ENCODE measurements at places on chromosomes 2 and 18.

DNA sequence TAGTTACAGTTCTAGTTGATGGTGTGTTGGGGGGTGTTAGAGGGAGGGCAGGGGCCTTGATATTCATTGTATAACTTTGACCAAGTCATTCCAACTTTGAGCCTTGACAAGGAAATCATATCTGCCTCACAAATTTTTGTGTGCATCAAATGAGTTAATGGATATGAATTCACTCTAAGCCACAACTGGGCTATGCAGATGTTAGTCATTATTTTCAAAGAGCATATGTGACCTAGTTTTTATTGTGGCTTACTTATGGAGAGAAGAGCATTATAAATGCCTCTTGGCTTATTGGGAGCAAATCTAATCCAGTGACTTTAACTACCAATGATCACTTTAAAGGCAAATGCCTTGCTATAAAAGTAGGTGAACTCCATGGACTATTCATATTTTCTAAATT, 250.2 kb downstream of the LPIN1 start:
- no peak for DNase-seq

GRCh38 chr2:186746584-186746983, 52.7 kb downstream of the FAM171B start:
- no peak for DNase-seq

- DNase-seq = no peak
Observed at GRCh38 chr2:113217455-113218282, 43.9 kb downstream of the PSD4 start.

DNA sequence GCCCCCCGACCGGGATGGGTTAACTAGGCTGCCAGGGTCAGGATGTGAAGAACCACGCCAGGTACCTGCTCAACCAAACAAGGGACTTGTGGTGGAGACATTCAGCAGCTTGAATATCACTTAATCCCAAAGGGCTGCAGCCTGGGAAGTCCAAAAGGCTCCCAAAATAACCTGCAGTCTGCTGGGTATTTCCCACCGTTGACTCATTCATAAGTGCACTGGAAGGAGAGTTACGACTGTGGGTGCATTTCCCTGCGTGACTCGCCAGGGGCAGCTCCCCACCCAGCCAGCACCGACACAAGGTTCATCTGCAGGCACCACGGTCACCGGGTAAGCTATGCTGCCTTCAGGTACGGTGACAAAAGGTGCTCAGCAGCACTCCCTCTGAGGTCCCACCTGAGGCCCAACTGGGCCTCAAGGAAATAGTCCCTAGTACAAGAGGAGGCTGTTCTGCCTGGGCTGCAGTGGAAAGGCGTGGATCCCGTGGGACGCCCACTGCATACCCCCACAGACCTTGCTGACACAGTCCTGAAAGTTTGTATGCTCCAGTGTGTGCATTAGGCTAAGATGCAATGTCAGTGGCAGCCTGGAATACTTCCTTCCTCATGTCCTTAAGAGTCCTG, 86.5 kb downstream of the UXS1 start:
- DNase-seq = no peak

Measured in stimulated activated CD8-positive, alpha-beta memory T cell treated with anti-CD3 and anti-CD28 coated beads, Interleukin-15, amount 100 ng/mL, for 24 hours (primary cell).